ENCODE measurements at places on chromosomes 16 and 17. TPM values are rescaled to one million over a fixed set of nuclear protein-coding genes. Genes with fewer than 3 reads are reported as not detected.

Gene KREMEN2
- total RNA-seq: not detected

DNA sequence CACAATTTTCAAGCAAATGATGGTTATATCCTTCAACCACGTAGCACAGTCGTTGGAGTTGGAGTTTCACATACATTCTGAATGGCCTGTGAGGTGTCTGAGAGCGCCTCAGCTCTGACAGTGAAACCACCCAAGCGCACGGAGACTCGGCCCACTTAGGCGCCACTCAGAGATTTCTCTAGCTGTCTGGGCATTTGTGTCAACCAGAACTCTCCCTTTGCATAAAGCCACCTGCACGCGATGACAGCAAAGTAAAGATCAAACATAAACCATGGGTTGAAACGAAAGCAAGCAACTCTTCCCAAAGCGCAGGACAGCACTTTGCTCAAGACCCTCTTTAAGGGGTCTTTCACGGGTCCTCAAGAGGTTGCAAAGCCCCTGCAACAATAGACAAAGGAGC is 533 bp downstream of the SLC6A4 start:
- H3K36me3 ChIP-seq: no peaks in the 10 kb centered on the region
- no peak overlapping the region for H3K27ac ChIP-seq
- DNase-seq: no peak

Gene VMO1
- 1.2 TPM for total RNA-seq

GRCh38 chr16:13254998-13255614 is 353.7 kb downstream of the SHISA9 start:
- no peak overlapping the region for H3K4me3 ChIP-seq
- no peaks in the 10 kb centered on the region for H3K4me1 ChIP-seq
- H3K36me3 ChIP-seq: no peaks in the 10 kb centered on the region
- no peaks in the 10 kb centered on the region for H3K27me3 ChIP-seq
- no peak for DNase-seq

- H3K27me3 ChIP-seq: no peaks in the 10 kb centered on the region
- peak; percentile 68 for DNase-seq
- H3K36me3 ChIP-seq: no peaks in the 10 kb centered on the region
- H3K27ac ChIP-seq: peak overlapping the region; percentile 81
- no peak overlapping the region for H3K4me3 ChIP-seq
Measured at GRCh38 chr17:47717261-47717697, 15.8 kb upstream of the TBX21 start.

- no peak for DNase-seq
- no peak overlapping the region for H3K4me3 ChIP-seq
- H3K27ac ChIP-seq: no peak overlapping the region
- H3K27me3 ChIP-seq: no peaks in the 10 kb centered on the region
- no peaks in the 10 kb centered on the region for H3K4me1 ChIP-seq
Measured at GRCh38 chr16:67727521-67728485, 8.7 kb upstream of the GFOD2 start.

GRCh38 chr16:19837331-19837980 is 47.2 kb downstream of the GPRC5B start:
- H3K4me1 ChIP-seq: no peaks in the 10 kb centered on the region
- no peaks in the 10 kb centered on the region for H3K27me3 ChIP-seq
- no peak for DNase-seq
- no peaks in the 10 kb centered on the region for H3K36me3 ChIP-seq
- no peak overlapping the region for H3K27ac ChIP-seq
- no peak overlapping the region for H3K4me3 ChIP-seq

Gene TMEM238L
- total RNA-seq: not detected

Gene CACNG4
- total RNA-seq: not detected

DNA sequence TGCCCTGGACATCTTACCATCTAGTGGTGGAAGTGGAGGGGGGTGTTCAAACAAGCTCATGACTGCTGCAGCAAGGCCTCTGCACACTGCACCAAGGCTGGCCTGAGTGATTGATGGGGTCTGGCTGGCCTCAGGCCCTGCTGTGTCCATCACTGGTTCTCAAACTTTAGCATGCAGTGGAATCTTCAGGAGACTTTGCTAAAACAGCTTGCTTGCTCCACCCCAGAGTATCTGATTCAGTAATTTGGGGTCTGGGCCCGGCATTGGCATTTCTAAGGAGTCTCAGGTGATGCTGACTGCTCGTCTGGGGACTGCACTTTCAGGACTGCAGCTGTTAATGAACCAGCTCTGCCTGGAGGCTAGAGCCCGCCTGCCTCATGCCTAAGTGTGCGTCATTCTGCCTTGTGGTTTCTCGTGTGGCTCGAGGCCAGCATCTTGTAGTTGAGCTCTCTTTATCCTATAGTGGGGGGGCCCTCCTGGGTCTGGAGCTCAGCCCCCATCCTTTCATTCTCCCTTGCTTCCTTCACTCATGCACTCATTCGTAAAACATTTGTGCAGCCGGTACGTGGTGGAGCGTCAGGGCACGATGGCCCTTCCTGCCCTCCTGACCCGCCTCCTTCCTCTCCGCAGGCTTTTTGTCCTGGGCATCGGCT is 4.1 kb downstream of the MGAT5B start:
- peak; percentile 36 for DNase-seq
- no peak overlapping the region for H3K4me3 ChIP-seq
- H3K27ac ChIP-seq: no peak overlapping the region

DNA sequence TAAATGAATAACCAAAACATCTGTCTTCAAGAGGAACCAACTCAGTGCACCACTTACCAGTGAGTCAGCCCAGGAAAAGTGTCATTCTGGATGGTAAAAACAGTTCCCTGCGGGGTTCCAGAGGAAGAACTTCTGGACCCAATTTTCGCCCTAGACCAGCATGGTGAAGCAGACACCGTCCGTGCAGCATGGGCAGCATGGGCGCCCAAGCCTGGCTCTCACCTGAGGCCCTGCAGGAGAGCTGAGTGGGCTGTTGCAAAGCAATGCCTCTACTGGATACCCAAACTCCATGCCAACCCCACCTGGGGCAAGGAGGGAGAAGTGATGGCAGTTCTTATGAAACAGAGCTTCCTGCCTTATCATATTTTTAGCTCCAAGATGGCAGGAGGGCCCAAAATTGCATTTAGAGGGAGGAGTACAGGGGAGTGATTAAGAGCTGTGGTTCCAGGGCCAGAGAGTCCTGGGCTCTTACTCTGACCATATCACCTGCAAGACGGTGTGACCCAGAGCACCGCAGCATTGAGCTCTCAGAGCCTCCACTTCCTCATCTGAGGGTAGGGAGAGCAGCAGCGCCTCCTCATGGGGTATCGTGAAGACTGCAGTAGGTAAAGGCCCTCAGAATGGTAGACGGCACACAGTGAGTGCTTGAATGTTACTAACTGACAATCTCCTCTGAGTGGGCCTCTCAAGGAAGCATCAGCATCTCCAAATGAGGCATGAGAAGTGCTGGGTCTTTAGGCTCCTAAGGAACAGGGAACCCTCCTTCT is 16.6 kb upstream of the INPP5K start:
- H3K4me1 ChIP-seq: no peaks in the 10 kb centered on the region
- no peak overlapping the region for H3K4me3 ChIP-seq
- DNase-seq: peak; percentile 74
- no peak overlapping the region for H3K27ac ChIP-seq

DNA sequence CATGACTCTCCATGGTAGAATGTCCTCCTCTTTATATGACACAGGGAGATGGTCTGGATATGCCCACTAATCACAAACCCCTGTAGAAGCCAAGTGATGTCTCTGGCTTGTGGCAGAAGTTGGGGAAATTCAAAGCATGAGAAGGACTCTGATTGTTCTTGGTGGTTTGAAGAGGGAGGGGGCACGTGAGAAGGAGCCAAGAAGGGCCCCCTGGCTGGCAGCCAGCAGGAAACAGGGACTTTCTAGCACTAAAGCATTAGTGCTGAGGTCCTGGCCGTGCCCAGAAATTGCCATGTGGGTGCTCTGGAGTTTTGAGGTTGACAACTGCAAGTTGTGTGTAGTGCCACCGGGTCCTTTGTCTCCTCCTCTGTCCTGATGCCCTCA is 199.9 kb downstream of the LGALS9B start:
- no peak overlapping the region for H3K4me3 ChIP-seq
- peak overlapping the region; percentile 3 for H3K27ac ChIP-seq
- no peaks in the 10 kb centered on the region for H3K27me3 ChIP-seq
- H3K36me3 ChIP-seq: peaks cover 4% of the 10 kb centered on the region

DNA sequence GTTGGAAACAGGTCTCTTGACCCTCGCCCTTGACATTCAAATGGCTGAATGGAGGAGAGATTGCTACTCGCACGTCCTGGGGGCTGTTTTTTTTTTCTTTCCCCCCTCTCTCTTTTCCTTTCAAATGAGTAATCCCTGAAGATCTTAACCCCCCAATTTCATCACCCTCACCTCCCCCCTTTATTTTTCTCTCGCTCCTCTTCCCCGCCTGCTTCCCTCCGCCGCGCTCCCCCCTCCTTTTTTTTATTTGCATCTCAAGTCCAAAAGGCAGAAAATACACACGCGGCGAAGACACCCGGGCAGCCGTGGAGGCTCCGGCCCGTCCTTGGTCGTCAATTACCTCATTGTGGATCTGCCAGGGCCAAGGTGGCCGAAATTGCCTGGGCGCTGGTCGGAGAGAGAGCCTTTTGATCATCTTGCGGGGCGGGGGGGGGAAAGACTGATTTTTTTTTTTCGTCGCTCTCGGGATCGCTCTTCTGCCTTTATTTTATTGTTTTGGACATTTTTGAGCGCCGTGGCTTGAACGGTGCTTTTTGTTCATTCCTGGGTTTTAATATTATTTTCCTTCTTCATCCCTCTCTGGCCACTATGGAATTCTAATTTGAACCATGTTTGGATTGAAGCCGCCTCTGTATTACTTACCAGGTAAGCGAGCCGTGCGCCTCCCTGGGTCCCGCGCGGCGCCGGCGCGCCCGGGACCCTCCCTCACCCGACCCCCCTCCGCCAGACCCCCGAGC is 57.2 kb upstream of the GSE1 start:
- peaks cover 53% of the 10 kb centered on the region for H3K4me1 ChIP-seq
- no peaks in the 10 kb centered on the region for H3K36me3 ChIP-seq
- no peaks in the 10 kb centered on the region for H3K27me3 ChIP-seq
- no peak for DNase-seq
- H3K27ac ChIP-seq: peak overlapping the region; percentile 98

- peaks cover 6% of the 10 kb centered on the region for H3K4me1 ChIP-seq
- no peaks in the 10 kb centered on the region for H3K36me3 ChIP-seq
- no peak for DNase-seq
- peak overlapping the region; percentile 8 for H3K4me3 ChIP-seq
Measured at GRCh38 chr17:72030067-72030899, 90.5 kb upstream of the SOX9 start.

- peaks cover 41% of the 10 kb centered on the region for H3K4me1 ChIP-seq
- no peak for DNase-seq
- H3K27ac ChIP-seq: peak overlapping the region; percentile 83
- H3K36me3 ChIP-seq: no peaks in the 10 kb centered on the region
Measured at GRCh38 chr17:82495844-82496528, 23.5 kb upstream of the FOXK2 start.
